ENCODE measurements at places on chromosomes 16 and 17.

- DNase-seq, result no peak
These were observed 364.4 kb downstream of the C16orf95 start for GRCh38 chr16:86952769-86953168.

DNA sequence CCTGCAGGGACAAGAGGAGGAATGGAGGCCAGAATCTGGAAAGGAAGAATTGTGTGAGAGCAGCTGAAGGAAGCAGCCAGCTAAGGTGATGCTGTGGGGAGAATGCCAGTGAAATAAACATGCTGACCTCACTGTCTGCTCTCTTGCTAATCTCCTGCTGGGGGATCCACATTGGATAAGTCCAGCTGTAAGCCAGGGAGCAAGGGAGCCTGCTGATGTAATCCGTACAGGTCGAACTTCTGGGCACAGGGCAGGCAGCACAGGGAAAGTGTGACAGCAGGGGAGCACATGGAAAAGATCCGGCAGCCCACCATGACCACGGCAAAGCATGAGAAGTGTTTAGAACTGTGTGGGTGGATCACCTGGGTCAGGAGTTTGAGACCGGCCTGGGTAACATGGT is 7.5 kb upstream of the XPO6 start:
- no peak for DNase-seq

- DNase-seq, result no peak
These were observed 11.3 kb downstream of the BAIAP2 start for GRCh38 chr17:81046132-81046769.

DNA sequence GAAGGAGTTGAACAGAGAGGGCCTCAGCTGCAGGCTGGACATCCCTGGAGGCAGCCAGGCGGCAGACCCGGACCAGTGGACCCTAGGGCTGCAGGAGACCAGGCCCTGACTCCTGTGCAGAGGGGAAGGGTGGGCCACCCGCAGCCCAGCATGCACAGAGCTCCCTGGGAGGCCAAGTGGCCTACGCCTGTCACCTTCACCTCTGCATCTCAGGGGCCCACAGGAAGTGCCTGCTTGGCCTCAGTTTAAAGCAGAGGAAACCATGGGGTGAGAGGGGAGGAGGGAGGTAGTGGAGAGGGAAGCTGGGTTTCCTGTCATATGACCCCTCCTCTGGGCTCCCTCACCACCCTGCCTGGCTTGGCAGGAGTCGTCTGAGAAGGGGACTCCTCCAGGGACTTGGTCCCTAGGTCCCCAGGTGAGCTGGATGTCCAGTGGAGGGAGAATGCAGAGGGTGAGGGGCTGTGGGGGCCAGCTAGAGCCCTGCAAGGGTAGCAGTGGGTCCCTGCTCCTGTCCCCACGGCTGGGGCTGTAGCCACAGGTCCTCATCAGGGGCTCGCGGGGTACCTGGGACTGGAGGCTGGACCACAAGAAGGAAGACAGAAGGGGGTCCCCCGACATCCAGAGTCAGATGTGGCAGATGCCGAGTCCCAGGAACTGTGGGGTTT is at the start of gene TMC8:
TSS of gene TMC8 (plus strand) at position 335 of the 665 bp plus-strand sequence. CDS start 818 bp downstream, outside the sequence.
- DNase-seq, result no peak

DNA sequence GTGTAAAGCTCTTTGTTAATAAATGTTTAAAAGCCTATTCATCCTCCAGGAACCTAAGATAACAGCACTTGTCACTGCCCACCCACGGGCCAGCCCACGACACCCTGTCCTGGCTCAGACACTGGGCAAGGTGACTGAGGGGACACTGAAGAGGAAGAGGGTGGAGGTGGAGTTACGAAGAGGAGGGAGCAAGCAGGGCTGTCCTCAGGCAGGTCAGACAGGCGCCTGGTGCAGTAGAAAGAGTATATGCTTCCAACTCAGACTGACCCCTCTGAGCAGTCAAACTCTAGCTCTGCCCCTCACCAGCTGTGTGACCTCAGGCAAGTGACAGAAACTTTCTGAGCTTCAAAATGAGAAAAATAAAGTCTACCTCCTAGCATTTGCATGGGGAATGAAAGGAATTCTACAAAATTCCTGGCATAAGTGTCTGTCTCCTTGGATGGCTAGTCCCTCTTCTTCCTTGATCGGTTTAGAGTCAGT is 22.8 kb downstream of the TEX2 start:
- no peak for DNase-seq

DNA sequence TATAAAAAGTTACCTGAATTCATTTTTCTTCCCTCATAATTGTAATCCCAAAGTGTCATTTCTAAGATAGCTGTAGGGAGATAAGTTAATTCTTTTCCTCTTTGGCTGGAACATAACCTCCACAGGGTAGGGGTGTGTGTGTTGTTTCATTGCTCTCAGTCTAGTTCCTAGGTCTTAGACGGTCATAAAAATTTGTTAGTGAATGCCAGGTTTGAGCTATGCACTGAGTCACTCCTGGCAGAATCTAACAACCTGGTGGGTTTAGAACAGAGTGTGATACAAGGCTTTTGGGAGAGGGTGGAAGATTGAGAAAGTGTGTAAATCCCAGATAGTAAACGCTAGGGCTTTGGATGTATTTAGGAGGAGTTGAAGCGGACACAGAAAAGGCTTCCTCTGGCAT is 894 bp upstream of the PHKG2 start:
- peak; percentile 50 for DNase-seq

GRCh38 chr16:12295395-12295794 is 318.9 kb downstream of the SNX29 start:
- DNase-seq, result no peak

GRCh38 chr17:60947100-60947499 is 269.4 kb downstream of the BCAS3 start:
- peak; percentile 49 for DNase-seq

- no peak for DNase-seq
These were observed 11.3 kb upstream of the SKAP1 start for GRCh38 chr17:48441231-48441711.

DNA sequence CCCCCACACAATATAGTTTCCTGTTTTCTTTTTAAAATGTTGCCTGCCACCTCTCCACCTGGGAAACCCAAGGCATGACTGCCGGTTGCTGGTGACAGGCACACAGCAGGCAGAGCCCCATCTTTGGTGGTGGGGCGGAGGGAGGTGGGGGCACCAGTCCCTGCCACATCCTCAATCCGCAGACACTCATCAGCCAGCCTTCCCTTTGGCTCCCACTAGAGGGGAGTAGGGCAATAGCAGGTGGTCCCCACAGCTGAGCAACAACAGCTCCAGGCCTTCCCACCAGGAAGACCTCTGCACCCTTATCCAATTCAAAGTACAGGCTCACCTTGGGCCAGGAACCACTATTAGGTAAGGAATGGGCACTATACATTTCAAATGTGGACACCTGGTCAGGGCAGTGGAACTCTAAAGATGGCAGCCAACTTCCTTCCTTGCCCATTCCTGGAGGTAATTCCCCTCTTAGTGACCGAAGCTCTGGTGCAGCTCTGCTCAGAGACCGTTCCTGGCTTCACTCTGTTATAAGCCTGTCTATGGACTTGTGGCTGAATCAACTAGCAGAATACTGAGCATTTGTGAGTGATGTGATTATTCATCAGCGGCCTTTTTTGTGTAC is 13.9 kb downstream of the RECQL5 start:
- DNase-seq, result peak; percentile 51

DNA sequence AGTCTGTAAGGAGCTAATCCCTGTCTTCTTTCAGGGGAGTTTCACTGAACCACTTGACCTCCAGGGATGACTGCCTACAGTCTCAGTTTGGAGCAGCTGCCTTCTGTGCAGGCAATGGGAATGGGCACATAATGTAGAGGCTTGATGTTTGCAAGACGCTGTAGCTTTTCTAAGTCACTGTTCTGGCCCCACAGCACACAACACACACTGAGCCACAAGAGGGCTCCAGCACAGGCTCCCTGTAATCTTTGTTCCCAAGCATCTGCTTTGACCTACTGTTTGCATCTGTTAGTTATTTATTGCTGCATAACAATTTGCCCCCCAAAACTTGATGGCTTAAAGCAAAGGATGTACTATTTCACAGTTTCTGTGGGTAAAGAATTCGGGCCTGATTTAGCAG is 419.0 kb upstream of the ASIC2 start:
- no peak for DNase-seq

- no peak for DNase-seq
These were observed 13.5 kb upstream of the PLEKHG4 start for GRCh38 chr16:67265834-67266233.

GRCh38 chr17:65584604-65585521 is 23.4 kb upstream of the AXIN2 start:
- no peak for DNase-seq

DNA sequence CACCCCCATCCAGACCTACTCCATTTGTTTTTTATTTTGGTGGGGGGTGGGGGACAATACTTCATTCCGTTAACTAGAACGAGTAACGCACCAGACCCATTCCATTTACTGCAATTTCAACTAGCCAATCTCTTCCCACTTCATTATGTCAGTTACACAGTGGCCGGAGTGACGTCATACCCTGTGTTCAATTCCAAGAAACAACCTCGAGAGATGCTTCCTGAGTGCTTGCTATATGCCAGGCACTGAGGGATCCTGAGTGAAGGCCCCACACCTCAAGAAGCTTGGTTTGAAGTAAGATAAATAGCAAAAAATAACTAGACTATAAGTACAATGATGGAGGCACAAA is 9.1 kb upstream of the SIAH1 start:
- DNase-seq, result no peak

- DNase-seq, result no peak
These were observed 132.0 kb downstream of the SNX11 start for GRCh38 chr17:48239603-48239995.

GRCh38 chr16:11015607-11016006 is 71.2 kb downstream of the CLEC16A start:
- DNase-seq, result no peak

GRCh38 chr17:50330151-50330775 is 15.7 kb upstream of the XYLT2 start:
- DNase-seq, result no peak

DNA sequence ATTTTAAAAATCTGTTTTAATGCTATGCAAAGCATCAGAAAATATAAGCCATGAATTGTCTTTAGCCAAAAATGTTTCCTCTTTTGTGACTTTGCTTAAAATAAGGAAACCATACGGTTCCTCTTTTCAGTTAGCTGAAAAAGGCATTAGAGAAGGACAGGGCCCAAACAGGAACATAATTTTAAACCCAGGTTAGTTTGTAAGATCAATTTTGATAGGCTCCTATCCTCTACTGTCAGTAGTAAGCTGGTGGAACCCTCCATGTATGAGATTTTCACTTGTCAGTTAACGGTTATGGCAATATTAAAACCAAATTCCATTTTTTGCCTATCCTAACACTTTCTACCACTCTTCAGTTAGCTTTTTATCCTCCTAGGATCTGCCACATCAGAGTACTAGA is 4.3 kb downstream of the EVI2B start:
- no peak for DNase-seq

GRCh38 chr17:57667461-57667923 is 77.6 kb downstream of the CCDC182 start:
- no peak for DNase-seq

DNA sequence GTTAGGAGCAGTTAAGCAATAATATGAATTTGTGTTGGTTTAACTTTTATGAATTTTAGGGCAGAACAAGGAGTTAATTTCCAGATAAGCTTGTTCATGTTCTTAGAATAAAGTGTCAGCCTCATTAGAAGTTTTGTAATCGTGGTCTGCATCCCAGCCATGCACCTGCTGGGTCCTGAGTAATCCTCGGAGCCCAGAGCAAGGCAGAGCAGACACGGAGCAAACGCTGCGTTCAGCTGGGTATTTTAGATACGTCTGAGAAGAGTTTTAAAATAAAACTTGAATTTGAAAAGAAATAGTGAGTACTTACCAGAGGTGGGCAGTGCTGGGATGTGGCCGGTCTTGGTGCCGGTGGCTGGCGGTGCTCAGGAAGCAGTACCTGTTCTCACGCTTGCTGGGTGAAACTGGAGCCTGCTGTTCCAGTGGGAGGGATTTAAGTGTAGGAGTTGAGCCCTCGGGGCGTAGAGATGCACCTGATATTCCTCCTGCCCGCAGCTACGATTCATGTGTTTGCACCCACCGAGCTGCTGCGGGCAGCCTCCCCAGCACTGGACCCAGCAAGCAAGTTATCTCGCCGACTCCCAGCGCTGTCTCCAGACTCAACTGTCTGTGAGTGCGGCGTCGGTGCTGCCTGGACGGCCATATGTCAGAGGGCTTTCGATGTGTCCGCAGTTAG is at the start of gene ZNF750:
TSS of gene ZNF750 (minus strand) at position 406 of the 676 bp plus-strand sequence. CDS start 7,568 bp downstream, outside the sequence.
- DNase-seq, result no peak

DNA sequence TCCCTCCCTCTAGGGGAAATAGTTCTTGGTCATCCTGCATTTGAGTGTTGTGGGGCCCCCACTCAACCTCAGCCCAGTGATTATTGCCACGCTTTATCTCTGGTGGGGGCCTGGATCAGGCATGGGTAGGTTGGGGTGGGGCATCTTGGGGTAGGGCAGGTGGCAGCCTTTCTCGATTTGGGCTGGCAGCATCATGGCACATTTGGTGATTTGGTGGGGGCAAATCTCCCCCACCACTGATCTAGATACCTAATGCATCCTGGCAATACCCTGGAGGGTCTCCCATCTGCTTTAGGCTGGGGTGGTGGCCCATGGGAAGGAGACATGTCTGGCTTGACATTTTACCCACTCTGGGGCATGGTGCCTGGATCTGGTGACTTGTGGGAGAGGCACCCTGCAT is 40.2 kb downstream of the NLRP1 start:
- DNase-seq, result no peak

DNA sequence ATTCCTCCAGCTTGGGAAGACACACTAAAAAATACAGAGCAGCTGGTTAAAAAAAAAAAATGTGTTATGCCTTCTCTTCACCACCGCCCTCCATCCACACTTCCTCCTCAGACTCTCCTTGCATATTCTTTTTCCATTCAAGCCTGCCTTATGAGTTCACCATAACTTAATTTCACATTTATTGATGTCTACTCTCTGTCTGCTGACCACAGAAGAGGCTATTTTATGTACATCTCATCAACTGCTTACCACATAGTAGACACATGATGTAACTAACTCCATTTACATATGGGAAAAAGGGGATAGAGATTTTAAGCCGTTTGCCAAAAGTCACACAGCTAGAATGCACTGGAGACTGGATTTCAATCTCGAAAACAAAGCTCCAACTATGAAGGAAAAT is 409.8 kb downstream of the CDH11 start:
- no peak for DNase-seq

GRCh38 chr17:38749223-38750043 is 1.3 kb upstream of the PCGF2 start:
- peak; percentile 53 for DNase-seq

- peak; percentile 85 for DNase-seq
These were observed 1.6 kb downstream of the PITPNC1 start for GRCh38 chr17:67378454-67379250.

DNA sequence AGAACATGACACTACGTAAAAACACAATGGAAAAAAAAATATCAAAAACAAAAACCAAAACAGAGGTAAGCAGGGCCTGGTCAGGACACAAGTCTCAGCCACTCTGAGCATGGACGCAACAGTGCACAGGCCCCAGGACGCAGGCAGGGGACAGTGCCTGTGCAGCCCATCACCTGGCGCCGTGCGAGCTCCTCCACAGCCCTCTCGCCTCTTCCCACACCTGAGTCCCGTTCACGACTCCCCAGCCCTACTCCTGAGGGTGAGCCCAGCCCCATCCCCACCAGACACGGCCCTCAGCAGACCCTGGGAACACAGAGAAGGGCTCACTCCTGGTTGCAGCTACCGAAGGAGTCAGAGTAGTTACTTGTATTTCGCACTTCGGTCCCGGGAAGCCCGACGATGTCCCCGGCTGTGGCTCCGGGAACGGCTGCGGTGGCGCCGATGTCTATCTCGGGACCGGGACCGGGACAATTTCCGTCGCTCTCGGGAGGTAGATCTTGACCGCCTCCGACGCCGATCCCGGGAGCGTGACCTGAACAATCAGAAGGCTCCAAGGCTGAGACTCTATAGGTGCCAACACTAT is 9.4 kb downstream of the HBQ1 start:
- no peak for DNase-seq
